ENCODE measurements at places on chromosomes 4 and X. TPM values are rescaled to one million over a fixed set of nuclear protein-coding genes. Genes with fewer than 3 reads are reported as not detected.

DNA sequence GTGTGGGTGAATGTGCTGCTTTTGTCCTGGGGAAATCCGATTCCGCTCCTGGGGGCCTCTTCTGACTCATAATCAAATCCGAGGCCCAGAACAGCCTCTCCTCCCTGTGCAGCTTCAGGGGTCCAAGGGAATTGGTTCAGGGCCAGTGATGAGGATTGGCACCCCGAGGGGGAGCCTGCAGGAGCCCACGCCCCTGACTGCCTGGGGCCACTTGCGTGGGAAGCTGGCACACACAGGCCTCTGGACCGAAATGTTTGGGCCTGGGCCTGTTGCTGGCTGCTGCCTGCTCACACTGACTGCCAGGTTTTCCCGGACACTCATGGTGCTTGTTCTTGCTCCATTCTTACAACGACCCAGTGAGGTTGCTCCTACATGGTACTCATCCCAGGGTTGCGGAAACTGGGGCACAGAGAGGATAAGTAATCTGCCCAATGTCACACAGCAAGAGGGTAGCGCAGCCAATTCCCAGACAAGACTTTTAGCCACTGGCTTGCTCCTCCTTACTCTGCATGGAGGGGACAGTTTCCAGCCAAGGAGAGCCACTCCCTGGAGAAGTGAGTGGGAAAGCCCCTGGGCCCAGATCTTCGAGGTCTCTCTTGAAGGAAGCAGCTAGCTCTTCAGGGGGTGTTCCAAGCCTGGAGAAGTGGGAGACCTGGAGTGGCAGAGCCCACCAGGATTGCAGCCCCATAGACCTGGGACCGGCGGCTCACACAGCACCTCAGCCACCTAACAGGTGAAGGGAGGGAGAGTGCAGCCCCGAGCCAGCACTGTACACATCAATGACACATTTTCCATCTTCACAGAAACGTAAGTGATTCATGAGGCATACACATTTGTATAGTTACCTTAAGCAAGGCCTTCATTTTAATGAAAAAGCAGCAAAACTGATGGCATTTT is 20.3 kb downstream of the CFAP99 start:
- DNase-seq = no peak

DNA sequence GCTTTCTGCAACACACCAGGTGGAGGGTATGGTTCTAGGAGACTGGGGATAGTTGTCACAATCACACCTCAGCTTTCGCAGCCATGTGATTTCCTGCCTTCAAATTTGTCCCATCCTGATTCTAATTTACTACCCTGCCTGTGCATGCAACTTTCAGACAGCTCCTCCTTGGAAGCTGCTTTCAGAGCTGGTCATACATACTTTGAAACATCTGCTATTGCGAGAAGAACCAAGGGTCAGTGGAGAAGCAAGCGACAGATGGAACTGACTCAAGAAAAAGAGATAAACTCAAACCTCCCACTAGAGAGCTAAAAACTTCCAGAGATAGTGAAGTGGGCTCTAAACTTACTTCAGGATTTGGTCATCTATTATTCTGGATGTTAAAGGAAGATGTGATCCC is 381.7 kb upstream of the FGF13 start:
- DNase-seq = no peak

GRCh38 chr4:95705323-95705722 is 134.6 kb upstream of the PDHA2 start:
- DNase-seq = no peak

DNA sequence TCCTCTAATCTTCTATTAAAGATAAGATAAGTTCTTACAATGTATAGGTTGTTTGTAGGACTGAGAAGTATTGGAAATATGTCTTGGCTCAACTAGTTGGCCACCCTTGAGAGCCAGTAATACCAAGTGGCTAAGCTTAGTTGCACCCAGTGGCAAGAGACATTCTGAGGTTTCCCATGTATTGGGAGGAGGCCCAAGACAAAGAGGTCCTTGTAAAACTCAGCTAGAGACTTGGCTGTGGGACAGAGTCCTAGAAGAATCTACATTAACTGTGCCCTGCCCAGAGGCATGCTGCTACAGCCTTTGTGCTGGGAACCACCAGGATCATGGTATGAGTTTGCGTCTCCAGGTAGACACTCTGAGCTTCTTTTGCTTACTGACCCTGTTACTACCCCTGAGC is 41.9 kb upstream of the SLC4A4 start:
- no peak for DNase-seq

DNA sequence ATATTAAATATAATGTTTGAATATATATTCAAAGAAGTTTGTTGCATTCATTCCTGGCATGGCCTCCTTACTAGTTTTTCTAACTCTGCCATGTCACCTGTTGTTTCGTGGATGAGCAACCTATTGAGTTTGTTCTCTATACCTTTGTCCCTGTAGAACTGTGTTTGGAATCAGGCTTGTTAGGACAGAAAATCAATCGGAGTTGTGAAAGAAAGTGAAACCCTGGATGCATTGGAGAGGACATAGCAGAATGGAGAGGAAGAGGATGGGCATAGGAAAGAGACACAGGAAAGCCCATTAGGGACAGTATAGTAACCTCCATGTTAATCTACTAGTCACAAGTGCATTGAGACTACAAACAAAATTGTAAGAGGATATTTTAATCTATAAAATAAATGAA is 31.2 kb downstream of the ANK2 start:
- DNase-seq = no peak

DNA sequence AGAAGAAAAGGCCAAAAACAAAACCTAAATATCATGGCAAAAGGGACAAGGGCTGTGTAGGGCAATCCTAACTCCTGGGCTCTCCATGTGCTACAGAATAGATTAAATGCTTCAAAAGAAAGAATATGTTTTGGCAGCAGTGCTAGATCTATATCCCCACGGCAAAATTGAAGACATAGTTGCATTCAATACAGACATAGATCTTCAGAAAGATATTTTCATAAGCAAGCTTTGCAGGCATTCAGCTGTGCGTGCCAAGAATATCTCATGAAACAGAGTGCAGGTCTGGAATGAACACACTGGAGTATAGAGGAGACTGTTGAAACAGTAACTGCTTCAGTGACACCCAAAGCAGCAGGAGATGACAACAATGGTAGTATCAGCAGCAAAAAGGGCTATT is 1476.9 kb downstream of the ARAP2 start:
- no peak for DNase-seq

- DNase-seq = no peak
Observed at GRCh38 chrX:48702032-48702431, 5.5 kb downstream of the SUV39H1 start.

DNA sequence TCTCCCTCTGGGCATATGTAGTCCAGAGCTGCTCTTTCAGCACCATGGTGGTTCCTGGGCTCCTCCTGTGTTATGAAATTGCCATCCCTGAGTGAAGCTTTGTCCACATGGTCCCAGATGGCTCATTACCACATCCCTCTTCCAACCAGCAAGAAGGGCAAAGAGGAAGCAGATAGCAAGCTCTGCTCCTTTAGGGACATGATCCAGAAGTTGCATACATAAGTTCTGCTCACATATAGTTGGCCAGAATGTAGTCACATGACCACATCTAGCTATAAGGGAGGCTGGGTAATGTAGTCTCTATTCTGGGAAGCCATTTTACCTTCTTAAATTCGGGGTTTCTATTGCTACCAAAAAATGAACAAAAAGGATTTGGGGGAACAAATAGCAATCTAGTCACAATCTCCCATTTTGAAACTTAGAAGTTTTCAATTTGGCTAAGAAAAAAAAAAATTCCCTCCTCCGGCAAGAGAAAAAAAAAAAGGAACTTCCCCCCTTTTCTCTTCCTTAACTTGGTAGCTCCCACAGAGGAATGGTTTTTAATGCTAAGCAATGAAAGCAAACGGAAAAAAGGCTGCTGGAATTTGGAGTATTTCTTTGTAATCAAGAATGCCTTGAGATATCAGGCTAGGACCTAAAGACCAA is 88.2 kb upstream of the USP9X start:
- DNase-seq = peak; percentile 46

GRCh38 chr4:144291164-144291563 is 150.6 kb upstream of the GYPA start:
- no peak for DNase-seq

DNA sequence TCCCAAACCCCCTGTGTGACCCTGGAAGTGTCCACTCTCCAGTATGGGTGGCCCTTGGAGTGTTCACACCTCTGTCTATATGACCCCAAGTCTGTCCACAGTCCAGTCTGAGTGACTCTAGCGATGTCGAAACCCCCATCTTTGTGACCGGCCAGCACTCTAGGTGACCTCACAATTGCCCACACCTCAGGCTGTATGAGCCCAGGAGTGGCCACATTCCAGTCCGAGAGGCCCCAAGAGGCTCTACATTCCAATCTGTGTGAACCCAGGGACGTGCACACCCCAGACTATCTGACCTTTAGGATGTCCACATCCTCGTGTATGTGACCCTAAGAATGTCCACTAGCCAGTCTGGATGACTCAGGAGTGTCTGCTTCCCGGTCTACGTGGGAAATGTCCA is 7.3 kb upstream of the GLOD5 start:
- DNase-seq = no peak

DNA sequence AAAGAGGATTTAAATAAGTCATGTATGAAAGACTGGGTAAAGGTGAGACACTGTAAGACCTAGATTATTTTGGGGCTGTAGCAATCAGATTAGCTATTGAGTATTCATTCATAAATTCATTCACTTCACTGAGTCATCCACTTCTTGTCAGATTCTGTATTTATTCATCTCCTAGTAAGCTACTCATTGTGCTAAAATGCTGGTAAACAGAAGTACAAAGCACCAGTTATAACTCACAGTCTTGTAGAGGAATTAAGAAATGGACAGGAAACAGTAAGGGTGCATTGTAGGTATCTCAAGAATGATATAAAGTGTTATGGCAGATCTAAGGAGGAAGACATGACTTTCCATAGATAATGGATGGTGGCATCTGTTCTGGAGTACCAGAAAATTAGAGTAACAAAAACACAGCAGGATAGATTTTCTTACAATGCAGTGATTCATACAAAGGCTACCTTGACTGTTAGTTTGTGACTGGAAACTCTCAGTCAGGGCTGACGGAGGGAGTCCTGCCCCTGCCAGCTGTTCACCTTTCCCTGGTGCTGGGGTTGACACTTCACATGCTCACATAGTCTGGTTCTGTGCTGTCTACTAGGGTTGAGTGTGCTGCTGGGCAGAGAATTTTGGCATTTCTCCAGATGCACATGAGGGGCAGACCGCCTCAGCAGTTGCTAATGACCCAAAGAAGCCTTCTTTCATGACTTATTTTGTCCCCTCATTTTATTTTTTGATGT is 26.5 kb upstream of the HAND2 start:
- DNase-seq = no peak

DNA sequence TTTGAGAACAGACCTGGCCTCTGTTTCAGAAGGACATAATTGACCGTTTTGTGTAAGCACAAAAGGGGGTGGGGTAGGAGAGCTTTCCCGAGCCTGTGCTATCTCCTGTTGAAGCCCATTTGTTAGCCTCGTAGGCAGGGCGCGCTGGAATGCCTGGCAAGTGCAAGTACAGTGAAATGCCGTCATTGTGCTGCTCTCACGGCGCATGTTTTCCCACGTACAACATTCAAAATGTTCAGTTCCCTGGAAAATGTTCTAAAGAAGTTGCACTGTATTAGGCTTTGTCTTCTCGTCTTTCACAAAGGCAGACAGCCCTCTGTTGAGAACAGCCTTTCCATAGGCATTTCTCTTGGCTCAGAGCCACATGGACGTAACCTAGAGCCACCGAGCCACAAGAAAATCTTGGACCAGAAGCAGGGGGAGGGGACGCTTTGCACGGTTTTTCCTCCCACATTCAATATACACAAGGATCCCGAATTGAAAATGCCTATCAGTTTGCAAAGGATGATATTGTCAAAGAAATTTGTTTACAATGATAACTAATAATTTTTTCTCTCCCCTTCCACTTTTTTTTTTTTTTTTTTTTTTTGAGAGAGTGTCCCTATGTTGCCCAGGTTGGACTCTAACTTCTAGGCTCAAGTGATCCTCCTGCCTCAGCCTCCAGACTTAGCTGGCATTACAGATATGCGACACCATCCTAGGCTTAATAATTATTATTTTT is 54.6 kb upstream of the RAPGEF2 start:
- peak; percentile 57 for DNase-seq

DNA sequence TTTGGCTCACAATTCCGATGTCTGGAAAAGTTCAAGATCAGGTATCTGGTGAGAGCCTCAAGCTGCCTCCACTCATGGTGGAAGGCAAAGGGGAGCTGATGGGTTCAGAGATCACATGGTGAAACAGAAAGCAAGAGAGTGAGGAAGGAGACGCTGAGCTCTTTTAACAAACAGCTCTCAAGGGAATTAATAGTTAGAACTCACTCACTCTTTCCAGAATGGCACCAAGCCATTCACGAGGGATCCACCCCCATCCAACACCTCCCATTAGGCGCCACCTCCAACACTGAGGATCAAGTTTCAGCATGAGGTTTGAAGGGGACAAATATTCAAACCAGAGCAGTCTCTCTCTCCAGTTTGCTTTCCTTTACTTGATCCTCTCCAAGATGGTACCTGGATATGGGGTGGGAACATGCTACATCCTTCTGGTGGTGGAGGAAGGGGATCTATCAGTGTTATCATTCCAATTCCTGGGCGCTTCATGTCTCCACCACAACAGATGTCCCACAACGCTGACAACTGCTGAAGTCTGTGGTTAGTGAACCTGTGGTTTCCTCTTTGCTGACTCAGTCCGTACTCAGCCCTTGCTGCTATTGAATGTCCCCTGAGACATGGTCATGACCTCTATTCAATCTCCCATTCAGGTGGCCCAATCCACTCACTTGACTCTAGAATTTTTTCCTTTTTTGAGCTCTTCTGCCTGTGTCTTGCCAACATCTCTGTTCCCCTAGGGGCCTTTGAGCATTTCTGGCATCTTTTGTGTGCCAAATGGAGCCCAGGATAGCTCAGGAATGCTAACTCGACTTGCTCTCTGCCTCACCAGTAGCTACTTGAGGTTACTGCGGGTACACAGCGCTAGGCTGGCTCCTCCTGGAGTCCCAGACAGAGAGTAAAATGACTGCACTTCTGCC is 395.2 kb downstream of the MID1IP1 start:
- no peak for DNase-seq

DNA sequence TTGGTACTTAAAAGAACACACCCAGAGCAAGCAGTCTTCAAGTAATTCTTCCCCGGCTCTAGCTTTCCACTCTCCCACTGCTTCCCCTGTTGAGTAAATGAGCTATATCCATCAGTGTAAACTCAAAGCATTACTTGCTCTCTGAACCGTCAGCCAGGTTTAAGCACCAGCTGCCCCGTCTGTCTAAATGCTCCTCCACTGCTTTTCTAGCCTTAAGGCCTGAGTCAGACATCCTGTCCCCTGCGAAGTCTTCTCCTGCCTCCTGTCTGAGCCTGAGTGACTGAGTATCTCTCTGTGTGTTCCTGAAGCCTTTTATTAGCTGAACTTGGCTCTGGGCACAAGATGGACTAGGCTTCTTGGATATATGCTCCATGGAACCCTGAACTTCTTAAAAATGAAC is 205.1 kb downstream of the STK32B start:
- no peak for DNase-seq

DNA sequence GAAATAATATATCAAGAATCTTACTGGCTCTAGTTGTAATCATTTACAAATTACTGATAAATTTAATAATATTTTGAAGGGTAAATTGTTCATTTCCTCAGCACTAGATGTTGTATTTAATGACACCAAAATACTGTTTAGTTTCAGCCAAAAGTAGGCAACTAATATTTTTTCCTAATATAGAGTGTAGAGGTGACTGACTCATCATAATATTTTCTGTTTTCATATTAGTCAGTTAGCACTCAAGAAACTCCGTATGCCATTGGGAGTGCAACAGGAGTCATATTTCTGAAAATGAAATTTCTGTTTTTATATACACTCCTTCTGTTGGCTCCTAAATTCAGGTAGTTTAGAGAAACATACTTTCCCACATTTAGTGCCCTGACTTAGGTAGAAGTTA is 36.6 kb upstream of the PTPN13 start:
- DNase-seq = no peak

Gene CXCL3
- 2.0 TPM for total RNA-seq

Gene FGFBP2
- 0.15 TPM for total RNA-seq

Gene F8A2
- not detected for total RNA-seq

Data from neural progenitor cell (in vitro differentiated cells).